Activated CD4-positive, alpha-beta T cell treated with anti-CD3 and anti-CD28 coated beads for 4 hours (primary cell): ENCODE measurements at places on chromosomes 12 and 14.

- DNase-seq: peak; percentile 54
These were observed 5.6 kb downstream of the TNFRSF1A start for GRCh38 chr12:6336079-6336888.

- no peak for DNase-seq
These were observed 23.4 kb upstream of the ZDHHC17 start for GRCh38 chr12:76740501-76740900.

DNA sequence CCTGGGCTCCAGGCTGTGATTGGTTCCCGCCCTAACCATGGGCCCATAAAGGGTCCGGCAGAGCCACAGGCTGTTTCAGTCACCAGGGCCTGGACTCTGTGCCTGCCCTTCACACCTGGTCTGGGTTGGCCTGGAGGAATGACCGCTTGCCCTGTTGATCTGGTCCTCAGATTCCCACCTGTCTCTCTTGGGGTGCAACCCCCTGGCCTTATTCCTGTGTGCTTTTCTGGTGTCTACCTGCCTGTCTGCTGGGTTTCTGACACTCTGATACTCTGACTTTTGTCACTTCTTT, 2.9 kb upstream of the KRT83 start:
- DNase-seq: no peak

- no peak for DNase-seq
These were observed 21.0 kb downstream of the BATF start for GRCh38 chr14:75543253-75543652.

DNA sequence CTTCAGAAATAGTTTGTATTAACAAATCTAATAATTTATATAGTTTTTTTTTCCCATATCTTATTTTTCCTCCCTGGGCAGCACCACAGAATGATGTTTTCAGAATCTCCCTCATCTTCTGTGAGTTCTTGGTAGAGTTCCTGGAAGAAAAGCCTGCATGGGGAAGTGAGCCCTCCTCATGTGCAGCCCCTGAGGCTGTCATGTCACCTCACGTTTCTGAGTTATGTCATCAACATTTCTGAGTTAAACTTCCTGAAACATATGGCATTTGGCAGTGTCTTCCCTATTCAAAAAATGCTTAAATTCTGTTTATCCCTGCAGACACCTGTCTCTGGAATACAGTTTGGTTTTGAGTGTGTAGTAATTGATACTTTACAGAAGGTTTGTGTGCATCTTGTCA, 979.0 kb downstream of the TMEM121 start:
- DNase-seq: no peak

DNA sequence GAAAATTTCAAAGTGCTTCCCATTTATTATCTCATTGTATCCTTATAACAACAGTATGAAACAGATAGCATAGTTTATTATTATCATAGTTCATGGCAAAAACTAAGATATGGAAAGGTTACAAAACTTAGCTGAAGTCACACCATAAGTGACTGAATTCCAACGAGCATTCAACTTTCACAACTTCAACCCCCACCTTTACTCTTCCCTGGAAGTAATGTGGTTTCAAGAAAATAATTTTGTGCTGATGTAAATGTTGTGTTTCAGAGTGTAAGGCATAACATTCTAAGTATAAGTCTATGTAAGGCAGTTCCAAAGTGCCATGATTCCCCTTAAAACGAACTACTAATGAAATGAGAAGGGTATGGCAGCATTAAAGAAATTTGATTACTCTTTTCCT, 454.5 kb downstream of the BCAT1 start:
- DNase-seq: no peak

DNA sequence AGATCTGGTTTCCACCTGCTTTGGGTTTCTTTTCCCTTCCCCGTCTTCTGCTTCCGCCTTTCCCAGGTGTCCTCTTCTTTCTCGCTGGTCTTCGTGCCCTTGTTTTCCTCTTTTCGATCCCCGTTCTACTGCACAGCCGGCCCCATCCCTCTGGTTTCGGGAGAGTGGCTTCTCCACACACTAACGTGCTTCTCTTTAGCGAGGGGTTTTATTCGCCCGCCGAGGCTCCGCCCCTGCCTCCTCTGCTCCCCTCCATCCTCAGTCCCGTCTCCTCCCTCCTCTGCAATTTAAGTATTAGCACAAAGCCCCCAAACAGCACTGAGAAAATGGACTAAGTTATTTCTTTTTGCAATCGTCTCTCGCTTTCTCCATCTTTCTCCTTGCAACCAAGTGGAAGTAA, at the start of gene SLC7A8:
Gene SLC7A8, minus strand, starts transcription at position 182 of the 400 bp plus-strand sequence. CDS start 746 bp downstream, outside the sequence.
- DNase-seq: peak; percentile 18

DNA sequence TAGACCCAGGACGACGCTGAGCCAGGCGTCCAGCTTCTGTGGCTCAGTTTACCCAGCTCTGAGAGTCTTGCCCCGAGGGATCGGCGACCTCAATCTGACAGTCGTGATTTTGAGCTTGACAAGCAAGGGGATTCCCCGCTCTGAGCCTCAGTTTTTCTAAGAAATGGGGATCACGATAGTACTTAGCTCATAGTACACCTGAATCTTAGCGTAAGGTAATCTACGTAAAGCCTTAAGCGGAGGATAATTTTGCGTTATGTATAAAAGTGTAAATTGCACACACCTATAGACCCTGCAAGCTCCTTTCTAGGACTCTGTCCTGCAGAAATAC, 285 bp downstream of the MVK start:
- no peak for DNase-seq

DNA sequence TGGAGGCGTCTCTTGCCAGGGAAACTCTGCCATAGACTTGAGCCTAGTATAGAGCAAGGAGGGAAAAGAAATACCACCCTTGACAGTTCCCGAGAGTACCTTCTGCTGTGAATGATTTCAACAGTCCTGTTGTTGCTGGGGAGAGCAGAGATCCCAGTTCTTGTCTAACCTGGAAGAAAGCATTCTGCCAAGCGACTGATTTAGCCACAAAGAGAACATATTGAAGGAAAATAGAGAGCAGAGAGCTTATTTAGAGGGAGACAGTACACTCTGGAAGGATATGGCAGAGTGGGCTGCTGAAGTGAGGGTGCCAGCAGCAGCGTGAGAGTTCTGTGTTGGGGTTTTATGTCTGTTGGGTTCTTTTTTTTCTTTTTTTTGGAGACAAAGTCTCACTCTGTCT, 966.9 kb upstream of the TMEM132C start:
- no peak for DNase-seq

GRCh38 chr12:64780132-64780530, 20.9 kb upstream of the GNS start:
- DNase-seq: no peak

GRCh38 chr12:49654715-49655114, 31.4 kb downstream of the PRPF40B start:
- DNase-seq: no peak
